AG04450 (cell line): ENCODE measurements at places on chromosomes 12 and 14. TPM values are rescaled to one million over a fixed set of nuclear protein-coding genes. Genes with fewer than 3 reads are reported as not detected.

Gene MGP
- polyA plus RNA-seq: 3.9 and 4.0 TPM in 2 replicates

Gene KRT79
- 0.04 TPM in 1 of 2 replicates, not detected in the other for polyA plus RNA-seq

Gene OVCH1
- polyA plus RNA-seq: 0.22 and 0.26 TPM in 2 replicates

Gene SLC2A13
- polyA plus RNA-seq: 1.7 and 3.1 TPM in 2 replicates

Gene TDRD9
- polyA plus RNA-seq: 0.05 and 0.11 TPM in 2 replicates

Gene DNAL1
- 7.1 and 10.0 TPM in 2 replicates for polyA plus RNA-seq

Gene CSRP2
- 95.9 and 108 TPM in 2 replicates for polyA plus RNA-seq

Gene TOMM20L
- polyA plus RNA-seq: not detected in 2 replicates

Gene ZFYVE1
- polyA plus RNA-seq: 24.5 and 27.4 TPM in 2 replicates

Gene RNF212B
- polyA plus RNA-seq: not detected in 2 replicates

Gene TNS2
- 23.1 and 31.0 TPM in 2 replicates for polyA plus RNA-seq

Gene RTN1
- polyA plus RNA-seq: 0.63 and 0.98 TPM in 2 replicates

Gene CLEC6A
- not detected in 2 replicates for polyA plus RNA-seq

Gene KRT6B
- not detected in 2 replicates for polyA plus RNA-seq

Gene PLEKHG3
- 6.4 and 6.6 TPM in 2 replicates for polyA plus RNA-seq

Gene CD27
- polyA plus RNA-seq: not detected in 2 replicates

Gene TUNAR
- polyA plus RNA-seq: not detected in 2 replicates

Gene TAS2R10
- 0.24 and 0.71 TPM in 2 replicates for polyA plus RNA-seq

Gene MYO1H
- not detected in 2 replicates for polyA plus RNA-seq

Gene WSCD2
- not detected in 2 replicates for polyA plus RNA-seq

Gene SIX6
- polyA plus RNA-seq: not detected in 2 replicates

Gene NAP1L1
- polyA plus RNA-seq: 421 and 593 TPM in 2 replicates

Gene LRRIQ1
- polyA plus RNA-seq: 0.15 and 0.58 TPM in 2 replicates
